Right kidney (tissue), 9 donors: ENCODE measurements at places on chromosomes 5 and 9.

- no peak for DNase-seq
Observed at GRCh38 chr5:124315741-124316415, 430.6 kb downstream of the ZNF608 start.

- DNase-seq = no peak
Observed at GRCh38 chr9:72349911-72350310, 15.1 kb downstream of the ZFAND5 start.

DNA sequence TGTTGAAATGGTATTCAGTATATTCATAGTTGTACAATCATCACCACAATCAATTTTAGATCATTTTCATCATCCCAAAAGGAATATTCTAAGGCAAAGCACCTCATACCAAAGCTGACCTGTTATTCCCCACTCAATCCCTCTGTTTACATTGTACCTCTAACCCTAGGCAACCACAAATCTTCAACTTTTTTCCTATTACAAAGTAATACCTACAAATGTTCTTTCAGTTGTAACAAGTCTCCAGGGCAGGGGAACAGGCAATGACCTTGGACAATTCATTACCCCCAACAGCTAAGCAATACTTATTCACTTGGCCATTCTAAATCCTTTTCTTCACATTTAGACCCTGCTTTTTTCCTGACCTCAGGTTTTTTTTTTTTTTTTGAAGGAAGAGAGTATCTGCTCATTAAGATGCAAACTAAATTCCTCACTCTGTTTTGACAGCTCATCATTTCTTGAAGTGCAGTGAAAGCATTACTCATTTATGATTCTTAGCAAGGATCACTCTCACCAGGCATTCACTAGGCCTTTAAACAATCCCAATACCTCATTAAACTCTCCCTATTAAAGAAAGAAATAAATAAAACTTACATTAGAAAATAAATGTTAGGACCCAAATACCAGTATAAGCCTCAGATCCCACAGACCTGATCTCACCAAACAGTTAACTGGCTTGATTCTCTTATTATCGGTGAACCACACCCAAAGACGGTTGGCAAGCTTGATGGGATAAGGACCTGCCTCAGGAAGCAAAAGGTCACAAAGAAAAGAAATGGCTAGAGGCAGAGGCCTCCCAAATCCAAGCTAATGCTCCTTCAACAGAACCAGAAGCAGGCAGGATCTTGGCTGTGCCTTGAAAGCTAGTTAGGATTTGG is 15.3 kb downstream of the MTMR12 start:
- no peak for DNase-seq

GRCh38 chr9:137025517-137025966 is 2.5 kb downstream of the ABCA2 start:
- DNase-seq = peak; percentile 73

GRCh38 chr9:130421154-130421801 is 23.5 kb upstream of the ASS1 start:
- no peak for DNase-seq

DNA sequence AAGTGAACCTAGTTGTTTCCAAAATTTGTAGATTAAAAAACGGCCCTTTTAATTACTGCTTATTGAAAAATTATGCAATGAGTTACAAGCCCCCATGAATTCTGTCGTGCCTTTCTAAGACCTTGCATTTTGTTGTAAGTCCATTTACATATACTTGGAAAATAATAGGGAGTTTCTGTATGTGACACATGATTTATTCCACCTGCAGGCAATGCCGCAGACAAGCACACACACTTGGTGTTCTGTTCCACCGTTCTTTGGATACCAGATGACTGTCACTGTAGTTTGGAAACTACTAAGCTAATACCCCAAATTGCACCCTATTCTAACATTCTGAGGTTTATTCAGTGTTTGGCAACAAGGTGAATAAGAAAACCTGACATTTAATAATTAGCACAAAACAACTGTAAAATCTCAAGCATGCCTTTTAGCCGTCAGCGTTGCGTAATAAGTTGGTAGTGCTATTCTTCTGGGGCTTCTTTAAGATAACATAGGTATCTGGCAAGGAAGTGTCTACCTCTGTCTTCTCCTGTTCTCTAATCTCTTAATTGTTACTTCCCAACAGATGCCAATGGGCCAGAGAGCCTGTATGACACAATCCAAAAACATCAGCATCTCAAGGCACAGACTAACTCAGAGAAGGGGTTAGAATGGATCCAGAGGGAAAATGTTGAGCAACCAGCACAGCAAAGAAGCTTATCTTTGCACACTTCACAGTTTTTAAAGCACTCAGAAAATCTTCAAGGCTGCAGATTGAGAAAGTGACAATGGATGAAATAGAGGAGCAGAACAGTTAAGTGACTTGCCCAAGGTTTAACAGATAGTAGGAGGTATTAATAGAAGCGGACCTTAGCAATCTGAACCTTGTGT is 48.2 kb upstream of the DPYSL3 start:
- DNase-seq = no peak

DNA sequence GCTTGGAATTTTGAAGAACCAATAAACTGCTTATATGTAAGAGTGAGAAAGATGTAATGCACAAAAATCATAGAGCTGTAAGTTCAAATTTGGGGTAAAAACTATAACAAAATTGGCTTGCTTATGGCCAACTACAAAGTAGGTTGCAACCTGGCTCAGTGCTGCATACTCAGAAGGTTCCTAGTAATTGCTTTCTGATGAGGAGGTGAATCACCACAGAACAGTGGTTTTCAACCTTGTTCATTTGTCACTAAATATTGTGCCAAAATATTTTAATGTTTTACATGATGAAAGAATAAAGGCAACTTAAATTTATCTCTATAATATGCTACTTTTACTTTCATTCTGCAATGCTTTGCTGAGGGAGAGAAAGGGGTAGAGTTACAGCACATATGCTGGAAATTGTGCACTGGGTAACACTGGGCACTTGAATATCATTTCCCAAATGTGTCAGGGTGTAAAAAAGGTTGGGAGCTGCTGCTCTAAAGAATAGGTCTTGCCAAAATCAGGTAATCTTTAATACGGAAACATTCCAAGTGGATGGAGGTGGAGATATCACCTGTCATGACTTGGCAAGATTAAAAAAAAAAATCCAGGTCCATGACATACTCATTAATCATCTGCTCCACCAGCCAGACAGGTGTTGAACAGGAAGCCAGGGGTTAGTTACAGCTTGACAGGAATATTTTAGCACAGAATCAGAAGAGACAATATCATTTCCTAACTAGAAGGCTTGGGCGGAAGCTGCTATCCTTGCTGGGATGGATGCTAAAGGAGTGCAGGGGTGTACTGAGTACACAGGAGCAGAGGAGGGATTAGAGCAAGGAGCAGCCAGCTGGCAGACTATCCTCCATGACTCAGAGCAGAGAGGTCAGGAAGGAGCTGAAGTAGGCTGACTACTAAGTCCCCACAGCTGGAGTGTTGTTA is 34.6 kb upstream of the CCL21 start:
- DNase-seq = no peak
